Colonic mucosa (tissue), 4 donors: ENCODE measurements at places on chromosomes 3 and 15.

- no peak for DNase-seq
Measured at GRCh38 chr3:1318296-1319005, 225.6 kb downstream of the CNTN6 start.

DNA sequence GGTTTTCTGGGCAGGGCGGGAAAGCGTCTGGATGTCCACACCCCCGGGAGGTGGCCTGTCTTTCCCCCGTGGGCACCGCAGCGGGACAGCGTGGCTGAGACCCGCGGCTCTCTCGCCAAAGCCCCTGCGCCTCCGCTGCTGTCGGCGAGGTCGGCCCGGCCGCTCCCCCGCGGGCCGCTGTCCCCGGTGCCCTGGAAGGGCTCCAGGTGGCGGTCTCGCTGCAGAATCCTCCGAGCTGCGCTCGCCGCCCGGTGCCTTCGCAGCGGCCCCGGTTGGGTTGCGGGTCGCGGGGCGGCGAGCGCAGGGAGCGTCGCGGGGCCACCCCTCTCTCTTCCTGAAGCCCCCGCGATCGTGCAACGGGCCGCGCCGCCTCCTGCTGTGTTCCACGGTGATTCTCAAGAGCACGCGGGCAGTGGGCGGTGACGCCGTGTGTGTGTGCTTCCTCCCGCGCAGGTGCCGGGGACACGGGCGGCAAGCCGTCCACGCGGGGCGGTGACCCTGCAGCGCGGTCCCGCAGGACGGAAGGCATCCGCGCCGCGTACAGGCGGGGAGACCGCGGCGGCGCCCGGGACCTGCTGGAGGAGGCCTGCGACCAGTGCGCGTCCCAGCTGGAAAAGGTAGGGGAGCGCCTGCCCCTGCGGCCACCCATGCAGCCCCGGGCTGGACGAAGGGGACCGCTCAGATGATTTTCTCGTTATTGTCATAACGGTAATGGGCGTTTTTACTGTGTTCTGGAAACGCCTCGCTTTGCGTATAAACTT, 54.4 kb downstream of the LRRK1 start:
- no peak for DNase-seq

GRCh38 chr3:21414506-21414905, 336.5 kb downstream of the ZNF385D start:
- DNase-seq: no peak

GRCh38 chr3:38609386-38610111, 39.9 kb downstream of the SCN5A start:
- no peak for DNase-seq

DNA sequence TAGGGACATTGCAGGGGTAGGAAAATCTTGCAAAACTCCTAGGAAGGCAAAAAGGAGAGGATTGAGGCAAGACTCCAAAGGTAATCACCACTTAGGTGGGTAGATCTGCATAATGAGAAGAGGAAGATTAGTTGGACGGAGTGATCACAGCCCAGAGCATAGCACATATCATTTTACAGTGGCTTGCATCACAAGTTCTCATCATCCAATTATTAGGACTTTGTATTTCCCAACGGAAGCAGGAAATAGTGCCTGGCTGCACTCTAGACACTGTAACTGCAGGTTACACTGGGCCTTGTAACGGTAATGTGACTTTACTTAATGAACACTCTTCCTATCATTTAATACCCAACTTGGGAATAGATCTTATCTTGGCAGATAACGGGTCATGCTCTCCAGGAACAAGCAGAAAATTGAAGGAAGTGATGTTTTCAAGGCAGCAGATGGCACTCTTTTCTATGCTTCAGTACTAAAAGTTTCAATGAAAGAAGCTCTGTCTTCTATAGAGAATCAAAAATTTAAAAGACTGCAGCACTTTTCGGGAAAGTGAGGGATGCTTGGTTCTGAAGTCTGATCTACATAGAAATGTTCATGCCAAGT, 101.9 kb upstream of the KCNMB2 start:
- no peak for DNase-seq

DNA sequence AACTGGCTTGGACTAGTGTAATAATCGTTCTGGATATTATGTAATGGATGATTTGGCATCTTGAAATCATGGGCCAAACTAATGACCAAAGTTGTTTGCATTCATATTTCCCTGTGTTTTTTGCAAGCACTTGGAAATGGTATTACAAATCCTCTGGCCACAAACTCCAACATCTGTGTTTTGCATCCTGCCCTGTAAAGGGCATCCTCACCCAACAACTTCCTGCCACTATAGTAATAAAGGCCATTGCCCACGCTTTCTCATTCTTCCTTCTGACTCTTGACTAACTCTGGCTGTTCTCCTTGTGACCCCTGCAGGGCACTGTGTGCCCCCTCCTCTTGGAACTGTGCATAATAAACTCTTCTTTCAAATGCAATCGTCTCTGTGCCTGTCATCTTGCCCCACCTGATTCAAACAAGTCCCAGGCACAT, 25.4 kb upstream of the PSMD6 start:
- no peak for DNase-seq

GRCh38 chr3:71504250-71505036, 79.1 kb downstream of the FOXP1 start:
- DNase-seq: no peak

DNA sequence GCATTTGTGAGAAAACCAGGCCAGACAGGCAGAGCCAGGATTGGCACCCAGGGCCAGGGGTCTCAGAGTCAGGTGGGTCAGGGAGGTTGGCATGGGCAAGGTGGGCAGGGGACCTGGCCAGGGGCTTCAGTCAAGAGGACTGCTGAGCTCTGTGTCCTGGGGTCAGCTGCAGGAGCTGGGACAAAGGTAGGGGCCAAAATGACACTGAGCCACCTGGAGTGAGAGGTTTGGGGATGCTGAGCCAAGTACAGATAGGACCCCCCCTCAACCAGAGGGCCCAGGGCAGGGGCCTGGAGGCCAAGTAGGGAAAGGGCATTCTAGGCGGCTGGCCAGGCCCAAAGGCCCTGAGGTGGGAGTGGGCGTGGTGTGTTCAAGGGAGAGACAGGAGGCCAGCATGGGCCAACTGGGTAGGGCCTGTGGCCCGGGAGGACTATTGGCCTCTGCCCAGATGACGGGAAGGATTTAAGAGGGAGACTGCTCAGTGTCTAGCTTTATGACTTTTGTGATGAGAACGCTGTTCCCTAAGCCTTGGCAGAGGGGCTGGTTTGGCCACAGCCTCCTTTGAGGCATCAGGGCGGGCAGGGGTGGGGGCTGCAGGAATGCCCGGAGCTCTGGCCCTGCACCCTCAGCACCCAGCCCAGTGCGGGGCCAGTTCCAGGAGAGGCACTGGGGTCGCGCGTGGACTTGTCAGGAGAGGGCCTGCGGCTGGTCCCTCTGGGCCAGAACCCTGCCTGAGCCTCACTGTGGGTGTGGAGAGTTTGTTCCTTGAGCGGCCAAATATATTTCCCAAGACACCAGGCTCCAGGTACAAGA, 3.1 kb downstream of the CFAP100 start:
- DNase-seq: no peak

DNA sequence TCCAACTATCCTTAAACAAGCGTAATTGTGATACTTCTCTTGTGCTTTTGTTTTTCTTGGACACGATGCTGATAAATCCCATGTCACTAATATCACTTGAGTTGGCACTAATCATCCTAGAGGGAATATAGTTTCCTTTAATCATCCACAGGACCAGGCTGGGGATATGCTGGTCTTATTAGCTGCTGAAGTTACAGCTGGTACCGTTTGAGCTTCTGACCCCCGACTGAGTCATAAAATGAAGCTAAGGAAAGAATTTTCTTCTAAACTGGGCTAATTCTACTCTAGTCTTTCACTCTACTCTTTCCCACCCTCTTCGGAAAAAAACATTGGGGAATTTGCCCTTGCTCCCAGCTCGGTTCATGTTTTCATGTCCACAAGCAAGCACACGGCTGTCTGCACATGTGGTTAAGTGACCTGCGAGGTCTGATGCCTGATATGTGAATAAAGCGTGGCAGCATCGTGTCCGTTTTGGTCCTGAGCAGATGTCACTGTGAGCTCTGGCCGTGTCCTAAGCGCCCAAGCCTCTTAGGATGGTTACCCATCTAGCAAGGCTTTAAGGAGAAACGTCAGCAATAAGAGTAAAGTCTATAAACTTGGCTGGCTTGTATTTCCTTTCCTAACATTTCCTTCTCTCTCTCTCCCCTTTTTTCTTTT, 223.7 kb downstream of the ITPR1 start:
- no peak for DNase-seq

- no peak for DNase-seq
Measured at GRCh38 chr15:72503147-72503546, 29.0 kb downstream of the ARIH1 start.

- no peak for DNase-seq
Measured at GRCh38 chr3:38360345-38360744, 13.8 kb downstream of the XYLB start.

DNA sequence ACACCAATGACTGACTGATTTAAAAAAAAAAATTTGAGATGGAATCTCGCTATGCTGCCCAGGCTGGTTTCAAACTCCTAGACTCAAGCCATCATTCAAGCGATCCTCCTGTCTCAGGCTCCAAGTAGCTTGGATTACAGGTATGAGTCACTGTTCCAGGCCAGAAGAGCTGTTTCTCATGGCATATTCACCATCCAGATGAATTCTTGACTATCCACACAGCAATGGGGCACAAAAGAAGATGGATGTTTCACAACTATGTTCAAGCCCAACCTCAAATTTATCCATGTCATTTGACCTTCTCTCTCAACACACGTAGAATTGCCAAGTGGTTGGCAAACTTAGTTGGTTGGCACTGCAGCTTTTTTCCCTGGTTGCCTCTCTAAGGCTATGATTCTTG, 40.6 kb downstream of the PRICKLE2 start:
- no peak for DNase-seq

DNA sequence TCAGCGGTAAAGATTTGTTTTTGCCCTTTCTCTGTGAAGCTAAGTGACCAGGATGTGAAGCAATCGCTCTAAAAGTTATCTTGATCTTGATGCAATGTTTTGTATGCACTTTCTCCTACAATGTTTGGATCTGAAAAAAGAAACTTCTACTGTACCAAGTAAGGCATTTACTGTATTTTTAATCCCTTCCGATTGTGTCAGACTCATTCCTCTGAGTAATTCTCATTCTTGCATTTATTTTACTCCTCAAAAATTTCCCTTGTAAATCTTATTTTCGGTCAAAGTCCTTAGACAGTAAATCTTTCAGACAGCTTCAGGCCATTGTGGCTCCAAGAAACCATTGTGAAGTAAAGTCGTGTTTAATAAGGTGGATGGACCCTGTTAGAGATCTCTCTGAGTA, 141.9 kb downstream of the TP63 start:
- DNase-seq: no peak

GRCh38 chr3:156825795-156826143, 384 bp upstream of the LEKR1 start:
- no peak for DNase-seq

DNA sequence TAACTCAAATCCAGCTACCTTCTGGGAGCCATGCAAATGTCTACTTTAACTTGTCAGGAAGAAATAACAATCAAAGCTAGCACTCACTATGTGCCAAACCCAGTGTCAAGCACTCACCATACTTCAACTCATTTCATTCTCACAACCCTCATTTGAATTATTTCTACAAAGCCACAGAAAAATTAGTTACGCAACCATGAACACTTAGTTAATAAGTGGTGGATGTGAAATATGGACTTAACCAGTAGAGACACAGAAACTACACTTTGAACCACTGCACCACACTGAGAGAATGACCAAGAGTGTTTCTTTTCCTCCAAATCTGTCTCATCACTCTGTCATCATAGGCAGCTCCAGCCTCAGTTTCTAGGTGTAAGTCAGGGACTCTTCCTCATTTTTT, 91.0 kb upstream of the MBNL1 start:
- no peak for DNase-seq

GRCh38 chr3:57948080-57948671, 60.0 kb upstream of the FLNB start:
- DNase-seq: no peak

DNA sequence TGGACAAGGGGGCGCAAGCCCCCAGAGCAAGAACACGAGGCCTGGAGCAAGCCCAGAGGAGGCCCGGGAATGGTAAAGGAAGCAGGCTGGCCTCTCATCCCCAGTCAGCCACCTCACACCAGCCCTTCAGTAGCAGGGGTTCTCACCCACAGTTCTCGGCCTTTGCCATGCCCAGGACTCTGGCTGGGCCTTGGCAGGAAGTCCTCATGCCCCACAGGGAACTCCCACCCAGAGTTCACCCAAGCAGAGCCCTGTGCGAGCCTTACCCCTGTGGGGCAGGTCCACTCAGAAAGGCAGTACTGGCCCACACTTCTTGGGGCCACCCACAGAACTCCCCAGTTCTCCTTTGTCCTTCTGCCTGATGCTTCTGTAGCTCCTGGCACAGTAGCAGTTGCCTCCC, 30.3 kb downstream of the CYP11A1 start:
- DNase-seq: no peak

GRCh38 chr3:55923626-55924025, 436.5 kb upstream of the WNT5A start:
- DNase-seq: no peak

- no peak for DNase-seq
Measured at GRCh38 chr3:89072642-89073041, 34.8 kb upstream of the EPHA3 start.

DNA sequence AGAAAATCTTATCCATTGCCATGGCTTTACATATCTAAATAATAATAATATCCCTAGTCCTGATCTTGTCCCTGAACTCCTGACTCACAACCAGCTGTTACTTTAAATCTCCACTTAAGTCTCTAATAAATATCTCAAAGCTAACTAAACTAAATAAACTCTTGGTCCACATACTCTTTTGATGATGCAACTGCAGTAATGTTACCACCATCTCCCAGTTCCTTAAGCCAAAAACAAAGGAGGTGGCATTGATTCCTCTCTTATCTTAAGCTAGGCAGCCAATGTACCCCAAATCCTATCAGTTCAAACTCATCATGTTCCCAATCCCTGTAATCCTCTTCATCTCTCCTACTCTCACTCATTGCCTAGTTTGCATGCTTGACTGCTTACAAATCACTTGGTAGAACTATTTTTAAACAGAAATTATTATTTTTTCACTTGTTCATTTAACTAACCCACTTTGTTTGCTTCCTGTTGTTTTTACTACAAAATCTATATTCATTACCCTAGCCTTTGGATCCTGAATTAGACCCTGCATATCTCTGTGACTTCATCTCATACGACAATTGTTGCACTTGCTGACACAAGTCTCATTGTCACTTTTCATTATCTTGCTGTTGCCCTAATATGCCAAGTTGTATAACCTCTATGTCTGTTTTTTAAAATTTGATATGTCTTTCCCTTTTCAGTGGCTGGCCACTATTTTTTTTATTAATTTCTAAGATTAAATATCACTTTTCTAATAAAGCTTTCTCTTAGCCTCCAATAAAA, 462.2 kb downstream of the ZPLD1 start:
- DNase-seq: no peak

GRCh38 chr3:18649666-18650363, 224.7 kb upstream of the SATB1 start:
- DNase-seq: no peak

DNA sequence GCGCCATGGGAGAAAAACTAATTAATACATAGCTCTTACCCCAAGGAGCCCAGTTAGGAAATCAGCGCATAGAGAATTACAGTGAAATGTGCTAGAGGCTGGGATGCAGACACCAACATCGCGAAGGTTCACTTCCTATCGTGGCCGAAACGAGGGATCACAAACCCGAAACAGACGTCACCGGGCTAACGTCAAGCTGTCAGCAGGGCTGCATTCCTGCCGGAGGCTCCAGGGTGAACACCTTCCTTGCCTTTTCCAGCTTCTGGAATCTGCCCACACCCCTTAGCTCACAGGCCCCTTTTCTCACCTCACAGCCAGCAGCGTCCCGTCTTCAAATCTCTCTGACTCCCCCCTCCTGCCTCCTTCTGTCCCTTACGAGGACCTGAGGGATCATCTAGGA, 13.0 kb downstream of the GP5 start:
- DNase-seq: no peak
